Fibroblast of skin of abdomen (primary cell): ENCODE measurements at places on chromosomes 6 and 20.

DNA sequence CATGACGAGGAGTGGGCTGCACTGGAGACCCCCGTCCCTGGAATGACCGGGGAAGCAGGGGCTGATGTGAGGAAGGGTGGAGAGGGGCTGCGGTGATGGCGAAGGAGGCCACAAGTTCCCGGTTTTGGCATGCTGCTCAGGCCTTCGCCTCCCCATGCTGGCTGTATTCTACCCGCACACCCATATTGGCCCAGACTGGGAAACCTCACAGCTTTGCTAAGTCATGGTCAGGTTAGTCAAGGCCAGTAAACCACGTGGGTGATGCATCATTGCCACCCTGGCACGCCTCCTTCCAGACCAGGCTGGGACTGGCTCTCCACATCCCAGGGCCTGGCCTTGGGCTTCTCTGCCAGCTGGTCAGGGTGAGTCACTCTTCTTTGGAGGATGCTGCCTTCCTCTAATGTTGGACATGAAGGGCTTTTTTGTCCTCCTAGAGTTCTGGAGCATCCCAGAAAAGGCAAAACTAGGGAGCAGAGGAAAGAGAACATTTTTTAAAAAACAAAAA lies 53.8 kb downstream of the PCNA start:
- DNase-seq = peak; percentile 81

DNA sequence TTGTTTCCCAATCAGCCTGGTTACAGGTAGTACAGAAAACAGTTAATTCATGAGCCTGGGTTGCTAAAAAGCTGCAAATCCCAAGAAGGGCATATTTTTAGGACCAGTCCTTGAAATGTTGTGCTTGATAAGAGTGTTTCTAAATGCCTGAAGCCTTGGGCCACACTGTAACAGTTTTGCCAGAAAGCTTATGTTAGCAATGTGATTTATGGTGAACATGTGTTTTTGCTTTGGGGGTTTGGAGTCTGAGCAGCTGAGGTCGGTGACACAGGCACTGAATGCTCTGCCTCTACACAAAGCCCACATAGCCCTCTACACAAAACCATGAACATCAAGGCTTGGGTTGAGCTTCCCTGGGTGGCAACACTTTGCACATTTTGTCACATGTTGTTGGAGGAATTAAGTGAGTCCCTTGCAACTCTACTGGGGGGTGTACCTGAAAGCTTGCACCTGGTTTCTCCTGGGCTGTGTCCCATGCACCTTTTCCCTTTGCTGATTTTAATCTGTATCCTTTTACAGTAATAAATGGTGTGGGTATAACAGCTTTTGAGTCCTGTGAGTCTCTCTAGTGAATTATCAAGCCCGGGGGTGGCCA lies 22.2 kb downstream of the AHI1 start:
- DNase-seq = peak; percentile 89

- no peak for DNase-seq
These were observed 26.8 kb downstream of the CST8 start for GRCh38 chr20:23517719-23518118.

- no peak for DNase-seq
These were observed 54.2 kb upstream of the HLA-A start for GRCh38 chr6:29887819-29888776.

- DNase-seq = no peak
These were observed 32.5 kb downstream of the VSTM2L start for GRCh38 chr20:37935435-37935834.

- no peak for DNase-seq
These were observed 9.4 kb downstream of the EPB41L2 start for GRCh38 chr6:131053546-131054240.

DNA sequence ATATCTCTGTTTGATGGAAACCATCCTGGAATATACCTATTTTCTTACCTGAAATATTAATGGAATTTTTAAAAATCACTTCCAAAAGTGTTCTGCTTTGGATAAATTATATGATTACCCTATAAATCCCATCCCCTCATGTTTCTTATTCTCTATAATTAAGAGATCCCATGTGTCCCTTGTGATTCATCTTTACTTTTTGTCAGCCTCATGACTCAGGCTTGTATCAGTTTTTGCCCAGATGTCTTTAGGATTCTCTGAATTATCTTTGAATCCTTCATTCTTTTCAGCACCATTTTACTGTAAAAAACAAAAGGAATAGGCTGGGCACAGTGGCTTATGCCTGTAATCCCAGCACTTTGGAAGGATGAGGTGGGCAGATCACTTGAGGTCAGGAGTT lies 804.5 kb upstream of the CITED2 start:
- DNase-seq = peak; percentile 89

DNA sequence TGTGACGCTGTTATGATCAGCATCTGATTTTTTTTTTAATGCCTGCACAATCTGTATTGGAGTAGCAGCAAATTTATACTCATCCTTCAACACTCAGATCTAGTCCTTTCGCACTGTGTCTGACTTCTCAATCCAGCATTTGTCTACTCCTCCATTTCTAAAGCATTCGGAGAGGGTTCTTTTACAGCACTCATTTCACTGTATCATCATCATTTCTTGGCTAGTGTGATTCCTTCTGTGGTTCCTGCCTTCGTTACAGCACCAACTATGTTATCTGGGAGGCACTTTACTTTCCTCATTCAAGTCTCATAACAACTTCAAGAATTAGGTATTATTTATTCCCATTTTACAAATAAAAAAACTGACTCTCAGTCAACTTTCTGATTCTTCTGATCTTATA lies 18.0 kb downstream of the NUDT3 start:
- DNase-seq = no peak

DNA sequence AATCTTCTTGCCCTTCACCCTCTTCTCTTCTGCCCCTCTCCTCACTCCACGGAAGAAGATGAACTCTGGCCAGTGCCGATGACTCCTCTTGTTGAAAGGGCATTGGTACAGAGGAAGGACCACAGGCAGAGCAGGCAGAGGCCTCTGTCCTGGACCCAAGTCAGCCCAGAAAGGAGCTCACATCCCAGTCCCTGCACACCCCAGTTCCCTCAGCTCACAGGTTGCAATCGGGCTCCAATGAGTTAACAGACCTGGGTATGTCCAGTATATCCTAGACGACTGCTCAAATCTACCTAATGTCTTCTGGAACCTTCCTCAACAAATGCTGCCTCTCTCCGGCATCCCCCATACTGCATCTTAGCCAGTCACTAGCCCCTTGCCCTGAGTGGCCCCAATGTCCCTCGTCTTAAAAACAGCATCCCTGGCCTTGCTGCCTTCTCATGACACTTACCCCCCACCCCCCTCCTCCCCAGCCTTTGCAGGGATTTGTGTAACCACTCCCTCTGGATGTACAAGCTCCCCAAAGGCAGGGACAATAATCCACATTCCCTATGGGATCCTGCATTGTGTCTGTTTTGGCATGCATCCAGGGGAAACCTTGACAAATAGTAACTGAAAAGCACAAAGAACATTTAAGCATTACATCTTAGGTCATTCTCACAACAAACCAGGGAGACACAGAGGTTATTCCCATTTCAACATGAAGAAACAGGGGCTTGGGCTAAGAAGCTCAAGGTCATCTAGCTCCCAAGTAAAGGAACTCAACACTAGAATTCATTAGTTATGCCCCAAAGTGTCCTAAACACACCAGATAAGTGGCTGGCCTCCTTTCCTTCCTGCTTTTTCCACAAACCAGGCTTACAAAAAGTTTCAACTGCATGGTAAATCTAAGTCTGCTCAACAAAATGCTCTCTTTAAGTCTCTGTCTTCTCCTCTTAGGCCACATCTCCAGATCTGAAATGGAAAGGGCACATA lies 45.1 kb downstream of the TRERF1 start:
- peak; percentile 23 for DNase-seq

- no peak for DNase-seq
These were observed 180.5 kb downstream of the SLC16A10 start for GRCh38 chr6:111267764-111268333.

- DNase-seq = peak; percentile 96
These were observed 89.7 kb downstream of the FOXF2 start for GRCh38 chr6:1479095-1479494.

- no peak for DNase-seq
These were observed 103.3 kb upstream of the PLN start for GRCh38 chr6:118444796-118445195.

- no peak for DNase-seq
These were observed 107.4 kb upstream of the RIPOR2 start for GRCh38 chr6:25042984-25043725.

DNA sequence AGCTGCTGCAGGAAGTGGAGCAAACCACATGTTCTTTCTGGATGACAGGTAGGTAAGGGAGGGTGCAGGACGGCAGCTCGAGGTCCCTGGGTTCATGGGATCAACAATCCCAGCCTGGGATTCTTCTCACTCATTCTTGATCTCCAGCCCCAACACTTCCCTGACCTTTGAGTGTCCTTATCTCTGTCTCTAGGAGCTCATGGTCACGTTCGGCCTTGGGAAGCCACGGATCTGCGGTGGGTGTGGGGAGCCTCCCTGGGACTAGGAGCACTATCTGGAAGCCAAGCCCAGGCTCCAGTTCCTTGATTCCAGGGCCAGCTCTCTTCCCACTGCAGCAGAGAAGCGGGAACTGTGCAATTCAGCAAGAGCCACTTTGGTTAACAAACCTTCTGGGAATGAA lies 27.5 kb downstream of the BNIP5 start:
- no peak for DNase-seq

GRCh38 chr6:70080443-70081070 lies 214.2 kb downstream of the COL19A1 start:
- no peak for DNase-seq

- DNase-seq = no peak
These were observed 304.9 kb downstream of the TAF4 start for GRCh38 chr20:61760731-61761130.

GRCh38 chr6:149567945-149568585 lies 1.9 kb downstream of the GINM1 start:
- DNase-seq = no peak
